ENCODE measurements at places on chromosomes 7 and 10. TPM values are rescaled to one million over a fixed set of nuclear protein-coding genes. Genes with fewer than 3 reads are reported as not detected.
A peak's percentile ranks its signal among the peaks of the same experiment; 100 is the strongest.

The CPA5 gene
- total RNA-seq, result not detected

The ANKRD61 gene
- 0.16 TPM for total RNA-seq

The PRPS1L1 gene
- not detected for total RNA-seq

The FAM25C gene
- not detected for total RNA-seq

GRCh38 chr10:43249962-43250614 is 16.8 kb downstream of the RASGEF1A start:
- DNase-seq, result peak; percentile 23

DNA sequence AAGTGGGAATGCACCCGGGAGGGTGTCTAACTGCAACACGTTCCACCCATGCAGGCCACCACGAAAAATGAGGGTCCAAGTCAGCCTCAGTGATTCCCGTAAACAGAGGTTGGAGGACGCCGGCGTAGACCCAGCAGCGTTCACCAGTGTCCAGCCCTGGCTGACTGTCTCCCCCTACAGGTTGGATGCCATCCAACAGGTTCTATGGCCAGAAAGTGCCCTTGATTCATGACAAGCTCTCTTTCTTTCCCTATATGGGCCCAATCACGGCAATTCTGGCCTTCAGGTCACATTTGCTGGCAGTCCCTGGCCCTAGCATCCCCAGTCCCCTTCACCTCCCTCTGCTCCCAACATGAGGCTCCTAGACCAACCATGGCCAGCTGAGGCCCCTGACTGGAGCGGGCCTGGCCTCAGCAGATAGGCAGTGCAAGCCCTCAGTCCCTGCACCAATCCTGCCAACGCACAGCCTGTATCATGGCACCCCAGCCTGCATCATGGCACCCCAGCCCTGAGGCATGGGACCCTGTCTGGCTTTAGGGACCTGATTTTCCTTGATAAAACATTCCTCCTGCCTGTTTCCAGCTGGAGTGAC is 227.4 kb downstream of the GRID1 start:
- no peak for DNase-seq

DNA sequence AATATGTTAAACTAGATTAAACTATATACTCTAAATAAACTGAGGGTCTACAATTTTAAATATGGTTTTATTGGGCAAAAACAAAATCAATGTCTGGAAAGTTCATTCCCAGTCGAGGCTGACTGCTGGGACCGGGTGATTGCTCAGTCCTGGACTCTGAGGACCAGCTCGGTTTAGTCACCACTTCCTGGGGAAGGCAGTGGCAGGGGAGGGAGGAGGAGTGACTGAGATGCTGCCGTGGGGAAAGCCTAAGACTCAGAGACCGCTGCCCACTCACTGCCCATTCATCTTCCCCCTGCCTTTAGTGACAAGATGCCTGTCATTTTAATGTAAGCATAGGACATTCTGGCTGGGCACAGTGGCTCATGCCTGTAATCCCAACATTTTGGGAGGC is 29.0 kb downstream of the ATOH7 start:
- no peak for DNase-seq

- no peak for DNase-seq
Measured at GRCh38 chr10:91974960-91975359, 51.4 kb downstream of the BTAF1 start.

DNA sequence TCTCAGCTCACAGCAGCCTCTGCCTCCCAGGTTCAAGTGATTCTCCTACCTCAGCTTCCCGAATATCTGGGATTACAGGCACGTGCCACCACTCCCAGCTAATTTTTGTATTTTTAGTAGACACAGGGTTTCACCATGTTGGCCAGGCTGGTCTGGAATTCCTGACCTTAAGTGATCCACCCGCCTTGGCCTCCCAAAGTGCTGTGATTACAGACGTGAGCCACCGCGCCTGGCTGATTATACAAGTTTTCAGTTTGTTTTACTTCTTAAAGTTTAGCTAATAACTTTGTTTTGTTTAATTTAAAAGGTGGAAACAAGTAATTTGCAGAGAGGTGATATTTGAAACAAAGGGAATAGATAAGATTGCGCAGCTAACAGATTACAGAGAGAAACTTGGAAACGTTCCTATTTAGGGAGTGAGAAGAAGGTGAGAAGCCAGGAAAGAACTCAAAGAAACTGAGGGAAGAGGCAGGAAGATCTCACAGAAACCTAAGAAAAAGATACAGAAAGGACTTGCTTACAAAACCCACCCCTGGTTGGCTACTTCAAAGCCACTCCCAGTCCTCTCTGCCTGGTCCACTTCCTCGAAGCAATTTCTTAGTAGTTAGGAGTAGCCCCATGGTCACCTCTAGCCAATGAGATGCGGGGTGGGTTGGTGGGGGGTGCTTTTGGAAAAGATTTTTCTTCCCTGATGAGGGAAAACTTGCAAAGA is 15.0 kb upstream of the PDLIM1 start:
- no peak for DNase-seq

- no peak for DNase-seq
Measured at GRCh38 chr7:157904866-157905570, 568.2 kb downstream of the DNAJB6 start.

- DNase-seq, result no peak
Measured at GRCh38 chr10:76192694-76193320, 761.4 kb downstream of the LRMDA start.

GRCh38 chr7:151781161-151781845 is 95.6 kb downstream of the PRKAG2 start:
- no peak for DNase-seq

GRCh38 chr10:132563485-132564248 is 26.1 kb downstream of the INPP5A start:
- no peak for DNase-seq

DNA sequence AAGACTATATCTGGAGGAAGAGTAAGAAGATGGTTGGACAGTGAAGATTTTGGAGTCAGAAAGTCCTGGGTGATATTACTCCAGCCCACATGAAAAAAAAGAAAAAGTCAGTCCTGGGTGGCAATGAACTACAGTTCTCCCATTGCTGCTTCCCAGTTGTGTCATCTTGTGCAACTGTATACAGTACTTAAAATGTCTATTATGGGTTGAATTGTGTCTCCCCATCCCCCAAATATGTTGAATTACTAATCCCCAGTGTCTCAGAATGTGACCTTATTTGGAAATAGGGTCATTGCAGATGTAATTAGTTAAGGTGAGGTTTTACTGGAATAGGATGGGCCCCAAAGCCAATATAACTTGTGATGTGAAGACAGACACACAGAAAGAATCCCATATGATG is 15.6 kb downstream of the SEC23IP start:
- DNase-seq, result no peak

DNA sequence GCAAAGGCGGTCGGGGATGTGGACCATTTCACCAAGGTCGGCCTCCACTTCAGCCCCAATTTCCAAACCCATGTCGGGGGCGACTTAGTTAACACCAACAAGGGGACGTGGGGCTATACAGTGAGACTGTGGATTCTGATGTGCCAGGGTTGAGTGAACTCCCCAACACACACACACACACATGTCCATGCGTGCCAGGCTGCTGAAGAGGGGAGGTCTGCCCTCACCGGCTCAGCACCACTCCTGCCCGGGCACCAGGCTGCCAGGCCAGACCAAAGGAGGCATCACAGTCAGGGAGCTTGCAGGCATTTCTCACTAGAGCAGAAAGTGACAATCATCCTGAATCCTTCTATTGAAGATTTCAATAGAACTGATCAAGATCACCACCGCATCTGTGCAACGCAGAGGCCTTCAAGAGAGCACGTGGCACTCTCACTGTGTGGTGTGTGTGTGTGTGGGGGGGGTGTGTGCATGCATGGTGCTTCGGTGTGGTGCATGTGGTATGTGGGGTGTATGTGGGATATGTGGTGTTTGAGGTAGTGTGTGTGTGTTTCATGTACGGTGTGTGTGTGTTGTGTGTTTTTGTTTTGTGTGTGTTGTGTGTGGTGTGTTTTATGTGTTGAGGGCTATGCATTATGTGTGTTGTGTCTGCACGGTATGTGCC is 403.5 kb upstream of the RNF32 start:
- no peak for DNase-seq

DNA sequence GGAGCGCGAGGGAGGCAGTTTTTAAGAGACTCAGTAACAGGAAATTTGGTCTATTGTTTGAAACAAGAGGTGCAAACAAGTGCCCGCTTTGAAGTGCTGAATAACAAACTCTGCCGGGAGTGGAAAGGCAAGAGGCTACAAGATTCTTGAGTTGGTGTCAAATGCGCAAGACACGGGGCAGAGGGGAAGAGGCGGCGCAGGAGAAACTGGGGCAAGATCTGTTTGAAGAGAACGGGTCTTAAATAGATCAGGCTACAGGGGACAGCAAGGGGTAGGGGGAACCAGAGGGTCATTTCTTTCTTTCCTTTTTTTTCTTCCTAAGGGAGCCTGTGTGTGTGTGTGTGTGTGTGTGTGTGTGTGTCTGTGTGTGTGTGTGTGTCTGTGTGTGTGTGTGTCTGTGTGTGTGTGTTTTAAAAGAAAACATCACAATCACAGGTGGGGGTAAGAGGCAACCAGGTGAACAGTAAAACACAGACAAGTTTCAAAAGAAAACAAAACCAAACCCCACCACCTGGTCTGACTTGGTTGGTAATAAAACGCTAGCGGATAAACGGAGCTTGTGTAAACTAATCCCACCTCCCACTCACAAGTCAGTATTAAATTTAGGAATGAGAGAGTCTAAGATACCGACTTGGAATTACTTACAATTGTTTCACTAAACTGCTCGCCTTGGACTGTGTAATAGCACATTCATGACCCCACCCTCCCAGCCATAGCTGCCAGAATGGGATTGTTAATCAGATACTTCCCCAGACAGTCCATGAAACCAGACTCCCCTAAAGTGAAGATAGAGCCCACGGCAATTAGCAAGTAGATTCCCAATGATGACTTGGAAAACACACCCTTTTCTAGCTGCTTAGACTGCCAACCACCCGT is 13.1 kb upstream of the CUX1 start:
- DNase-seq, result no peak

DNA sequence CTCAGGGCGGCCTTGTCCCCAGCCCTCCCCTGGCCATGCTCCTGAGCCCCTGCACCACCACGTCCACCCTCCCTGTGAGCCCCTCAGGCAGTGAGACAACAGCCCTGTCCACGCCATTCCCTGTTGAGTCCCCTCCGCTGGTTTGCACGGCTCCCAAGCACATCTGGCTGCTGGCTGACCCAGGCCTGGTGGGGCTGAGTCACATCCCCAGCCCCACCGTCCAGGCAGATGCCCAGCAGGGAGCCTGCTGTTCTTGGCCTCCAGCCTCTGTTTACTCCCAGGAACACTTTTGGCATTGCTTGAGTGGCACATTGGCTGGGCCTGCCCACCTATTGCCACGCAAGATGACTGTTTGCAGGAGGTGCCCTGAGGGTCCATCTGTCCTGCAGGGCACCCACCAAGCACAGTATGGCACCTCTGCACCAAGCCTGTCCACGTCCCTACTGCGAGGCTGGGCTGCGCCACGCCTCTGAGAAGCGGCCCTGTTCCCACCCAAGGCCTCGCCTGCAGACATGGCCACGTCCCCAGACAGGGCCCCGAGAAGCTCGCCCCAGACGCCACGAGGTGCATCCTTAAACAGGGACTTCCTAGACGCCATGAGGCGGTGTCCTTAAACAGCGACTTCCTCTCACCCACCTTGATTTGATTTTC is 48.4 kb upstream of the INPP5A start:
- no peak for DNase-seq

GRCh38 chr10:63586043-63586442 is 64.8 kb downstream of the REEP3 start:
- DNase-seq, result no peak

DNA sequence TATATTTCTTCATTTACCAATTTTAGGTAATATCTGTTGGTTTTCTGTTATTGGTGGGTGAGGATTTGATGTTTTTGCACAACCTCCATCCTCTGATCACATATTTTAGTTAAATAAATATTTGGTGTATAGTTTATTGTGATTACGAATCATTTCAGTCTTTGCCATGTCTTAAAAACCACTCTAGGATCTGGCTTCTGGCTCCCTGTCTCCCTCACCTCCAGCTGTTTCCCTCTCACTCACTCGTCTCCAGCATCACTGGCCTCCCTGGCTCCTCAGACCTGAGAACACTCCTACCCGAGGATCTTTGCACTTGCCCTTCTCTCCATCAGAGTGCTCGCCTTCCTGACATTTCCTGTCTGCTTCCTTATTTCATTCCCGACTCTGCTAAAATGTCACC is 50.7 kb upstream of the NRF1 start:
- DNase-seq, result no peak
